Putamen (tissue), 1 donor: ENCODE measurements at places on chromosomes 7 and 10.

DNA sequence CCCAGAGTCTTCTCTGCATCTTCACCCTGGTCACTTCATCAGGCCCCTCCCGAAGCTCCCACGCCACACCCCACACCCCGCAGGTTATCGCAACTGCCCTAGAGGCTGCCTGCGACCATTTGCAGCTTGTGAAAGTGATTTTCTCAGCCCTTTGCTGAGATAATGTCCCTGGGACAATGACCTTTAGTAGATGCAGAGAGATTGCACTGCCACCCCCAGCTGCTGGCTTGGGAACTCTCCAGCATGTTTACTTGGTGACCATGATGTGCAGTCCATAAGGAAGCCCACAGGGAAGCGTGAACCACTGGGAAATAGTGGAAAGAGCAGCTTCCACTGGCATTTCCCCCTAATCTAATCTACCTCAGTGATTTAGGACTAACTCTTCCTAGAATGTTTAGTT is 97.3 kb downstream of the WNT2 start:
- no peak for DNase-seq

DNA sequence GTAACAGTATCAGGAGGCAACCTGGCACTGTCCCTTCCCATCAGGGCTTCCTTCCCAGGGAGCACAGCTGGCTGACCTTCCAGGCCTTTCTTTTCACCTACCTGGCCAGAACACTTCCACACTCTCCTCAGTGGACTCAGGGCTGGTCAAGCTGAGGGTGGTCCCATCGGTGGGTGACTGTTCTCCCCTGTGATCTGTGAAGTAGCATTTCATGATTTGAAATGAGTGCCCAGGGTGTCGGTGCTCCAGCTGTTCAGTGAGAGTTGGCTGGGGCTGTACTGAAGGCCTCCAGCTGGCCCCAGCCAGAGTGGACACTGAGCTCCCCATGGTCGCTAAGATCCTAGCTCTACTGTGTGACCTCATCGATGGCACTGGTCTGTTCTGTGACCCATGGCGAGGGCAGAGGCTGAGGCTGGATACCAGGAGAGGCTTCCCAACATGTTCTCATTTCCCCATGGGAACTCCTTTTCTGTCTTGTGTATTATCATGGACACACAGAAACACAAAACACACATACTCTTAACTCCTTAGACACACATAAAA is at the start of gene FAM170B:
TSS of gene FAM170B (minus strand) at position 316 of the 543 bp plus-strand sequence. CDS start at position 213, 103 bp downstream.
- DNase-seq = no peak

GRCh38 chr10:2610946-2611345 is 456.4 kb upstream of the PFKP start:
- DNase-seq = no peak

- DNase-seq = no peak
Observed at GRCh38 chr10:46305079-46305818, 18.5 kb downstream of the ANTXRL start.

- peak; percentile 83 for DNase-seq
Observed at GRCh38 chr10:61896854-61897661, 4.4 kb upstream of the ARID5B start.

GRCh38 chr10:7804216-7804615 is 14.1 kb upstream of the TAF3 start:
- DNase-seq = no peak

DNA sequence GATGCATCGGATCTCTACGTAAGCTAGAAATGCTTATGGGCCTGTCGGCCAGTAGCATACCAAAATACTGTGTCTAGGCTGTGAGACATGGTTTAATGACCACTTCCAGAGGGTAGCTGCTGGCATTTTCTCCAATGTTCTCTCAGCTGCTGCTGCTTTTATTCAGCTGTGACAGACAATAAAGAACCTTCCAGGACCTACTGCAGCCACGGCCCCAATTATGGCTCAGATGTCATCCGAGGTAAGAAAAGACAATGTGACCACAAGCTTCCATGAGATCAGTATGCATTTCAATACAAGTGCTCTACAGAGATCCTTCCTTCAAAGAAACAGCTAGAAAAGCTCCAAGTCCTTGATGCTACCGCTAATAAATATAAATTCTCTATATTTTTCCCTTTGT is 256.2 kb downstream of the SDHAF3 start:
- DNase-seq = no peak
